ENCODE measurements at places on chromosomes 5 and 9. TPM values are rescaled to one million over a fixed set of nuclear protein-coding genes. Genes with fewer than 3 reads are reported as not detected.

GRCh38 chr9:15317836-15318235, 10.8 kb upstream of the TTC39B start:
- no peak for DNase-seq

- no peak for DNase-seq
Observed at GRCh38 chr9:125749287-125749935, 2.2 kb downstream of the PBX3 start.

The SPINK1 gene
- not detected for total RNA-seq

The ADAMTSL2 gene
- 13.7 TPM for total RNA-seq

- no peak for DNase-seq
Observed at GRCh38 chr5:179601871-179602625, 21.4 kb downstream of the HNRNPH1 start.
